Activated CD4-positive, alpha-beta T cell treated with anti-CD3 and anti-CD28 coated beads, Interleukin-2, amount 50 U/mL, for 24 hours (primary cell): ENCODE measurements at places on chromosomes 11 and 22.

DNA sequence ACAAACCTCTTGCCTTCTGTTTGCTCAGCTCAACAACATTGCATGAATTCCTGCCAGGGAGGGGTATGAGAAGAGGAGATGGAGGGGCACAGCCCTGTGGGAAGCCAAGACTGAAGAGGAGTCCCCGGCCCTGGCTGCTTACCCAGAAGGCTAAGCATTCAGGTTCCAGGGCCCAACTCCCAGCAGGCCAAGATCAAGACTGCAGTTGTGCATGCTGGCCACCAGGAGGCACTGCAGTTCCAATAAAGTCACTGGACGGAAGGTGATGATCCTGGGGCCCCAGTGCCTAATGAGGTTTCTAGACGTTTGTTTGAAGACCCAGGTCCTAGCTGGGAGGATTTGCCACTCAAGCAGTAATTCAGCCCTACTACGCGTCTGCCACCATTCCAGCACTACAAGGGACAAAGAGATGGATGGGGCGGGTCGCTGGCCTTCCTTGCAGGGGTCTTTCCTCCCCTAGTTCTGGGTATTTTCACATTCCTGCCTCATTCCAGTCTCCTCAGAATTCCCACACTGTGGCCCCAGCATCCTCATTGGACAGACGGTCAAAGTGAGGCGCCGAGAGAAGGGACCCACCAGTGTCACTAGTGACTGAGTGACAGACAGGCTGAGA is 23.6 kb downstream of the ALX4 start:
- DNase-seq, result peak; percentile 30

DNA sequence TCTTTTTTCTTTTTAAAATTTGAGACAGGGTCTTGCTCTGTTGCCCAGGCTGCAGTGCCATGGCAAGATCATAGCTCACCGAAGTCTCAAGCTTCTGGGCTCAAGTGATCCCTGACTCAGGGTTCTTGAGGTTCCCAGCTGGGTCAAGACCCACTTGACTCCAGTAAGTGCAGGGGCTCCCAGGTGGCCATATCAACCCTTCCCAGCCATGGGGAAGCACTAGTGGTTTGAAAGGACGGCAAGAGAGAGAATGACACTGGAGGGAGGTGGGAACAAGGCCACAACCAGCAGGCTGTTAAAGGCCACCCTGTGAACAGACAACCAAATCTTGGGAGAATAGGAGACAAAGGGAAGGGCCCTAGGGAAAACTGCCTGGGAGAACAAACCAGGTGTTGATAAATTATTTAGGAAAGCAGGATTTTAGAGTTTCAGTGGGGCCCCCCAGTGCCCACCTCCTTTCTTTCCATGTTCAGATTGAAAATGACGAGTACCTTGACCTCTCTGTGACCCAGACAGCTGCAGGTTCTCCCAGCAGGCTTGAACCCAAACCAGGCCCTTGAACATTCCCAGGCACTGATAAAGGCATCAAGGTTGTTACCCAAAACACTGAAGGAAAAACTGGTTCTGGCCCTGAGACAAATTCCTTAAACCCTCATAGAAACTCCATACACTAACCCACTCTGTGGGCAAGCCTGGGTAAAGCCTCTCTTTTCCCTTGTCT is 28.8 kb downstream of the KLHL22 start:
- DNase-seq, result no peak

- no peak for DNase-seq
Observed at GRCh38 chr11:92739041-92739440, 230.4 kb upstream of the MTNR1B start.

DNA sequence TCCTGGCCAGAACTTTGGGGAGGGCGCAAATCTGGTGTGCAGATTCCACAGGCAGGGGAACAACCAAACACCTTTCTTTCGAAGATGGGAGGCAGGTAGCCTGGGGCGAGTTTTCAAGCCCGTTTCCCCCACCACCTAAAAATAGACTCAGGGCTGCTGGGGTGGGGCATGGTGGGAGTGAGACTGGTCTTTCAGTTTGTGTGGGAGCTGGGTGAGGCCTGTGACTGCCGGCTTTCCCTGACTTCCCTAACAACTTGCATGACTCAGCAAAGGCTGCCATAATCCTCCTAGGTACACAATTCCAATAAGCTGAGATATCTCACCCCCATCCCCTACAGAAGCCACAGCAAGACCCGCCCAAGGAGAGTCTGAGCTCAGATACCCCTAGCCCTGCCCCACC is 4.3 kb upstream of the OR5B12 start:
- no peak for DNase-seq

- DNase-seq, result peak; percentile 2
Observed at GRCh38 chr11:107785401-107785800, 73.2 kb downstream of the SLC35F2 start.

- DNase-seq, result no peak
Observed at GRCh38 chr22:27314276-27314807, 487.2 kb downstream of the MN1 start.

DNA sequence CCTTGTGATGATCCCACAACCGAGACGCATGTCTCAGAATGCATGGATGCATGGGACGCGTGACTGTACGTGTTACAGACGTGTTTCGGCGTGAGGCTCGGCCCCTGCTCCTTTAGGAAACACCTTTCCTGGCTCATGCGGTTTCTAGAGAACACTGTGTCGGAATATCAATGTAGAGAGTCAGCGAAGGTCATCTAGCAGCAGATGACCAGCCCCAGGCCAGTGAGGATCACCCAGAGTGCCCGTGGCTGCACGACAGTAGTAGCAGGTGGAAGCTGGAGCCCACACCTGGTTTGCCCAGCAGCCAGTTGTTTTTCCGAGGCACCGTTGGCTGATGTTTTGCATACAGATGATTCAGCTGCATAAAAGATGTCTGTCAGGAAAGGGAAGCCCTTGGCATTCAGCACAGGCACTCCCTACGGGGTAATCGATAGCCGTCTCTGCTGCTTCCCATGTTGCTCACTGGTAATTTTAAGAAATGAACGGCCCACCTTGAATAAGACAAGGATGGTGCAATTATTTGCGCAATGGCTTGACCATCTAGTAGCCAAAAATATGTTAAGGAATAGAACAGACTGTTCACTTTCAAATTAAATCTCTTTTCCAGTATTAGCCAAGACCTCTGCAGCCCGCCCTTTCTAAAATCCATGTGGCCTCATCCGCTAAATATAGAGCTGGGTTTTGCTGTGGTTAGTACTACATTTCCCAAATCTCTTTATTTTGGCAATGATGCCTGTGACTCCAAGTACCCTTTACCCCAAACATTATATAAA is 1.1 kb upstream of the CLTCL1 start:
- DNase-seq, result no peak

DNA sequence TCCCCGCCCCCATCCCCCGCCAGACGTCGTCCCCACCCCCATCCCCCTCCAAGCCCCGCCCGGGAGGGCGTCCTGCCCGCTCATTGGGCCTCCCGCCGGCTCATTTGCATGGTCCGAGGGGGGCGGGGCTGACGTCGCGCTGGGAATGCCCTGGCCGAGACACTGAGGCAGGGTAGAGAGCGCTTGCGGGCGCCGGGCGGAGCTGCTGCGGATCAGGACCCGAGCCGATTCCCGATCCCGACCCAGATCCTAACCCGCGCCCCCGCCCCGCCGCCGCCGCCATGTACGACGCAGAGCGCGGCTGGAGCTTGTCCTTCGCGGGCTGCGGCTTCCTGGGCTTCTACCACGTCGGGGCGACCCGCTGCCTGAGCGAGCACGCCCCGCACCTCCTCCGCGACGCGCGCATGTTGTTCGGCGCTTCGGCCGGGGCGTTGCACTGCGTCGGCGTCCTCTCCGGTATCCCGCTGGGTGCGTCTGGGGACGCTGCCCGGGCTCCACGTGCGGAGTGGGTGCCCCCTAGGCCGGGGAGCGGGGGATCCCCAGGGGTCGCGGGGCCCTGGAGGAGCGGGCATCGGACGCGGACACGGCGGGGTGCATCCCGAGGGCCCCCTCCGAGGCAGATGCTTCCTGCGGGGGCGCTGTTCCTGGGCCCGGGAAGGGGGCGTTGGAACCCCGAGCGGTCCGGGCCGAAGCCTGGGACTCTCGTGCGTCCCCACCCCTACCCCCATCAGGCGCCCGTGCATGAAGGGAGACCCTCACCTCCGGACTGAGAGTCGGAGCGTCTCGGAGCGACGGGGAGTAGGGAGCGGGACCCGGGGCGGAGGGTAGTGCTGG is at the start of gene PNPLA3:
Gene PNPLA3 (plus strand): TSS at position 175 of the 834 bp plus-strand sequence. CDS start 107 bp downstream, at position 282.
- DNase-seq, result peak; percentile 57

DNA sequence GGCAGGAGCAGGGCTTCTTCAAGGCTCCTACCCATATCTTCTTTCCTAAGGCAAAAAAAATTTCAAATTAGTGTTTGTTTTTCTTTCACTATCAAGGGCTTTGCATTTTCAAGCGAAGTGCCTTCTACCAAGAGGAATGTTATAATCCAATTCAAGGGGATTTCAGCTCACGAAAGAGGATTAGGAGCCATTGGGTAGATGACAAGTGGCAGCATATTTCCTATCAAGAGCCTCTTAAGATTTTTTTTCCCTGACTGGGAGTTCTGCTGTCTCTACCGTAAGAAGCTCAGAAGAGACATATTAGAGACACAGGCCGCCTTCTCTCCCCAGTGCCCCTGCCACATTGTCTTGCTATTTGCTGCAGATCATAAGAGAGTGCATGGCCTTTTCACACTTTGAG is 55.9 kb upstream of the BMAL1 start:
- no peak for DNase-seq

GRCh38 chr22:43831561-43832392 is 19.7 kb upstream of the EFCAB6 start:
- DNase-seq, result no peak

DNA sequence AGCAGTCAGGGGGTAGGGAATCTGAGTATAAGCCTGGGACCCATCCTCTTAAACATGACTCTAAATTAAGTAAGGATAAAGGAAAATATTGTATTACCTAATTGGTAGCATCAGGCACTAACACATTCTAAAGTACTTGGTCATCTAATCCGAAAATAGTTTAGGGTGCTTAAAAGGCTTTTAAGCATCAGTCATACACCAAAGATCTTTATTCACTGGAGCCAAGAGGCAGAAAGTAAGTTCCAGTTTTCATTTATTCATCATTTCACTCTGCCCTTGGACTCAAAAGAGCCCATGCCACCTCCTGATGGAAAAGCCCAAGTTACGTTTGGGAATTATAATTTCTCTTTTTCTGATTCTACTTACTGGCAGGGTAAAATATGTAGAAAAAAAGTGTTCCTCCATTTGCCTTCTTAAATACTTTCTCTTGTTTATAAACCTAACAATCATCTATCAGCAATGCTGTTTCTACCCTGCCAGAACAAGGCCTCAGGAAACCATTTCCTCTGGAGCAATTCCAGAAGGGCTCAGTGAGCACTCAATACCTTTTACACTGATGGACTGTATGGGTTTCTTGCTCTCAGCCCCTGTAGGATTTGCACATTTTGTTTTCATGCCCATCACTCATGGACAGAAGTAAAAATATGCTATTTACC is 120.1 kb upstream of the SLC5A12 start:
- DNase-seq, result no peak

GRCh38 chr11:15095736-15096228 is 18.9 kb upstream of the INSC start:
- DNase-seq, result no peak

DNA sequence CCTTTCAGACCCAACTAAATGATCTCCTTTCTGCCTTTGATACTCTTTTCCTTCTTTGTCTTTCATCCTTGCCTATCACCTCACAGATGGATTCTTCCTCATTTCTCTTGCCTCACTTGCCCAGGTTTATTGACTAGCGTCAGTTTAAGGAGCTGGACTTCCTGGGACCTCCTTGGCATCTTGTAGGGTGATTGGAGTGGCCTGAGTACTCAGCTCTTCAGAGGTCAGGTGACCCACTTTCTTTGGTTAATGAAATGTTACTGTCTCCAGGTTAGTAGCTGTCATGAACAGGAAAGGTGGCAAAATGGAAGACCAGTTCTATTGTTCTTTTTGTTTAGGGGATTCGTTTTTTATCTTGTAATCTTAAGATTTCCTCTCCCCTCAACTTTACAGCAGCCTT is 4.6 kb upstream of the BACE1-AS start:
- no peak for DNase-seq

DNA sequence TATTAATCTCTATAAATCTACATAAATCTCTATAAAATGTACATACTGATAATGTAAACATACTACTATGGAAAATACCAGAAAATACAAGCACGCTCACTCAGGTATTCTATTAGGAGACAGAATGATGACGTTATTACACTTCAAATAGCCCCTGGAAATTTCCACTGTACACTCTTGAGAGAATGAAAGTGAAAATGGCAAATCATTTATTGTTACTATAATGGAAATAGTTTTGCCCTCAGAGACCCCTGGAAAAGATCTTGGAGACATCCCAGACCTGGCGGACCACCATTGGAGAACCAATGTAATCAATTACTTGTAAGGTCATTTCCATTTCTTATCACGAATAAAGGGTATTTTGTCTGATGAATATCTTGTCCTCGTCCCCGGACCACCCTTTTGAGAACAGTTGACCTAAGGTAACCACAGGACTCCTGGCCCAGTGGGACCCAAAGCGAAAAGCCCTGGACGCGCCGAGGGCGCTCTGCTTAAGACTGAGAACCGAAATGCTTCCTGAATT is 509 bp upstream of the PRRG4 start:
- no peak for DNase-seq

GRCh38 chr11:59207988-59208451 is 4.7 kb downstream of the MPEG1 start:
- DNase-seq, result peak; percentile 11

DNA sequence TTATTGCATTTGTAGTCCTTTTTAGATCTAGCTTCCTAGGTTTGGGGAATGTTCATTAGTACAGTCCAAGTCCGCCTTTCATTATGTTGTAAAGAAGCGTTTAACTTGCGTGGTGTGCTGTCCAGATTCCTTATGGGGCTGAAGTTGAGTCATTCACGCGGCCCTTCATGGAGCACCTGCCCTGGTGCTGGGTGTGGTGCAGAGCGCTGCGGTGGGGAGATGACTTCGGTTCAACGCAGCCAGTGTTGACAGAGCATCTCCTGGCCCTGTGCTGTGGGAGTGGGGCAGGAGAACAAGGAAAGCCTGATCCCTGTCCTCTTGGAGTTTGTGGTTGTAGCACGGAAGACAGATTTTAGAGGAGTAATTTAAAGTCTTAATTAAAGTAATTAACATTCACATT is 152.0 kb downstream of the TBC1D22A start:
- no peak for DNase-seq

GRCh38 chr11:132158091-132158490 is 787.7 kb downstream of the NTM start:
- DNase-seq, result no peak

DNA sequence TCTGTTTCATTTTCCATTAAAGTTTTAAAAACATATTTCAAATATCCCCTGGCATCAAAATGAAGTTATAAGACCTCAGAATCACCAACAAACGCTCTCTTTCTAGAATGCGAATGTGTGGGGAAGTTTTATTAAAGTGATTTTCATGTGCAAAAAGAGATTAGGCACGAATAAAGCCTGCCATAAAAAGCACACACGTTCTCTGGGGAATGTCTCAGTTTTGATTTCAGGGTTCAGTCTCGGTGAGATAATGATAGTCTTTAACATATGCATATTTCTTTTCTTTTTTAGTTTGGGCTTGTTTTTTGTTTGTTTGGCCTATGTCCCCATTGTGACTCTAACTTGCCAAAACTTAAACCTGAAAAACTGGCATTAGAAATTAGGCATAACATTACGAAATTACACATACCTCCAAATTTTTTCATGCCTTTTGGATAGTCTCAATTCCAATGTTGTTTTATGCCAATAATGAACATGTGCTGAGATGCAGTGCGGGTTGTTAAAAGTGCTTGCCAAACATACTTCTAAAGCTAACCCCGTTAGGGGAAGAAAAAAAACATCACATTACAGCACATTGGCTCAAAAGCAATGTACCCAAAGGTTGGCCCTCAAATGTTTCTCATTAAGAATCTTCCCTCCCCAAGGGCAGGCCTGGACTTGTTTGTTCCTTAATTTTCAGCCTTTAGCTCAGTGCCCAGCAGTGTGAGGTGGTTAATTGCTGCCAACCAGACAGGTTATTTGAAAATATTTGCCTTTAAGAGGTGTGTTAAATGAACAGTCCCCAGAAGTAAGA is 33.2 kb upstream of the FBLN1 start:
- no peak for DNase-seq
